ENCODE measurements at places on chromosomes 16 and 17.
A peak's percentile ranks its signal among the peaks of the same experiment; 100 is the strongest.

GRCh38 chr16:360698-361336 lies 8.3 kb upstream of the AXIN1 start:
- DNase-seq, result no peak

DNA sequence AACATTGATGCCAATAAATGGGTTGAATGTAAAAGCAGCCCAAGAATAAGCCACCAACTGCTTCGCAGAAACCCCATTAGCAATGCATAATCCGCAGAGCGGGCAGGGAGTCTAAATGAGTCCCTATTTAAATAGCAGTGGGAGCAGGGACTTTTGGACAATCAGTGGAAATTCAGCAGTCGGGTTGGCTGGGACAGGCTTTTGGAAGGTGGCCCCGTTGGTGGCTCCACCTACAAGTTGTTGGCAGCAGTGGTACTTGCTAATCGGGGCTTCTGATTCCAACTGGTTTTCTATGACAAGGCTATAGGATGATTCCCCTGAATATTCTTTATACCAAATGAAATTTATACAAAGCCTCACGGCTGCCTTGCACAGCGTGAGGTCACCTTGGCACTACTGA lies 86.3 kb downstream of the WDR59 start:
- DNase-seq, result no peak

DNA sequence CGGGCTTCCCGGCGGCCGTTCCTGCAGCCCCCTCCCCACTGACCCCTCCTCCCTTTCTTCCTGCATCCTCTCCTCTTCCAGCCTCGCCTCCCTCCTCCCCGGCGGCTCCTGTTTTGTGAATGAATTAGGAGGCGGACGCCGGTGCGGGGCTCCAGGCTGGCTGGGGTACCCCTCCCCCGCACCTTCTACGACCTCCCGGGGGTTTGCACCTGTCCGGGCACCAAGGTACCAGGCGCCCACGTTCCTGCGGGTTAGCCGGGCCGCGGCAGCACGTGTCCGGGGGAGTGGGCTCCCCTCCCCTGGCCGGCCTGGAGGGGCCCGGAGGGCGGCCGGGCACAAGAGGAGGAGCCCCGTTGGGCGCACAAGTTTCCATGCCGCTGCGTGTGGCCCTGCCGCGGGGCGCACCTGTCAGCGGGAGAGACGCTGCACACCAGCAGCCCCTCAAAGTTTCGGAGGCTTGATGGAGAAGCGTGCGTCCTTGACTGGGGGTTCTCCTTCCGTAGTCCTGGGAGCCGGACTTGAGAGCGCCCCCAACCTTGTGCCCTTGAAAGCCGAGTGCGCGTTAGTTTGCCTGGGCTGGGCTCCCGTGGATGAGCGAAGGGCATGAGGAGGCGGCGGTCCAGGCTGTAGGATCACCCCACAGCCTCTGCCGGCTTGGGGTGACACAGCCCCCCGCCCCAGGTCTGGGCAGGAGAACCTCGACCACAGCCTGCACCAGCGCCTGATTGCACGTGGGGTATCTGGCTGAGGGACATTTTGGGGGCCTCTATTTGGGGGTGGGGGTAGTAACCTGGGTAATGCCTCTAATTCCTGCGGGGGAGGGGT lies 1.2 kb downstream of the HAS3 start:
- DNase-seq, result peak; percentile 48

DNA sequence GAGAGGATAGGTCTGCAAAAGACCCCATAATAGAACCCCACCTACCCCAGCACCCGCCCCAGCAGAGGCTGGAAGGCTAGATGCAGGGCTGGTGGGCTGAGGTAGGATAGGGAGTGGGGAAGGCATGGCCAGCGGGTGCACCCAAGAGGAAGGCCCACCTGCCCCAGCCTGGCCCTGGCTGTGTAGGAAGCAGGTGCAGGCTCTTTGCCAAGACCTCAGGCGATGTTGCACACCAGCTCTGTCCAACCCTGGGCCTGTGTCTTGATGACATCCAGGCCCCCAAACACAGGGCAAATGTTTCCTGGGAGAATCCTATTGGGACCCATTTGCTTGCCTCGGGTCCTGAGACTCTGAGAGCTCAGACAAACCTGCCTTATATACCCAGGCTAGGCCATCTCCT lies 12.2 kb downstream of the UNC119 start:
- DNase-seq, result no peak

GRCh38 chr17:75124041-75124818 lies 7.3 kb downstream of the NT5C start:
- no peak for DNase-seq

DNA sequence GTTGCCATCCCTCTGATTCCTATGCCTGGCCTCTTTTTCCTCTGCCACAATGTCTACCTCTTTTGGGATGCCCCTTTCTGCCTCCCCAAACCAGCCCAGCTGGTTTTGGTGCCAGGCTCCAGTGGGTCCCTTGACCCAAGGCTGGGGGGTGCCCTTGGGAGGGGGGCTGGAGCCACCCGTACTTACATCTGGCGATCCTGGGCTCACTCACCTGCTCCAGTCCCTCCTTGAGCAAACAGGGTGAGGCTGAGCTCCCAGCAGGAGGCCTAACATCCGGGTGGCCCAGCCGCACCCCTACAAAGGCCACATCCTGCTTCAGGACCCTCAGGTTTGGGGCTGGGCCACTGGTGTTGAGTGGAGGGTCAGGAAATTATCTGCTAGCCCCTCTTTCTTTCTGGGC lies 1.2 kb downstream of the ERN2 start:
- DNase-seq, result no peak
